ENCODE measurements at places on chromosomes 11 and 22. TPM values are rescaled to one million over a fixed set of nuclear protein-coding genes. Genes with fewer than 3 reads are reported as not detected.
A peak's percentile ranks its signal among the peaks of the same experiment; 100 is the strongest.

The PPP2R5B gene
- total RNA-seq = 11.9 TPM

DNA sequence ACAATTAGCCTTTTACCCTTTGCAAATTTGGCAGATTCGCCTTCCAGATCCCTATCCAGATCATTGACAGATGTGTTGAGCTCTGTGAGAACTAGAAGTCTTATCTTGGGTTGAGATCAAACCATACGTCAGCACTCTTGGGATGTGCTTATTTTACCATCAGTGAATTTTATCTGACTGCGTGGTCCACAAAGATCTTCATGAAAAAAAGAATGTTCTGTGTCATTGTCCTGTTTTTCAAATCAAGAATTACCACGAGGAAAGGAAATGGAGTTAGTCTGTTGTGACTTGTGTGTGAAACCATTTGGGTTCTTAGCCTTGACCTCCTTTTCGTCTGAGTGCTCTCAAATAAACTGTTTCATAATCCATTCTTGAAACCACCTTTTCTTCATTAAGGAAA is 86.2 kb upstream of the SORL1-AS1 start:
- H3K4me1 ChIP-seq = no peaks in the 10 kb centered on the region
- peaks cover 21% of the 10 kb centered on the region for H3K36me3 ChIP-seq
- H3K27ac ChIP-seq = no peak overlapping the region
- H3K4me3 ChIP-seq = no peak overlapping the region
- no peaks in the 10 kb centered on the region for H3K27me3 ChIP-seq

The MYRF gene
- total RNA-seq = 0.19 TPM

- no peaks in the 10 kb centered on the region for H3K27me3 ChIP-seq
- no peak for DNase-seq
- peaks cover 13% of the 10 kb centered on the region for H3K36me3 ChIP-seq
- peak within 1 kb of the TSS; percentile 96 for H3K27ac ChIP-seq
- H3K4me3 ChIP-seq = peak within 1 kb of the TSS; percentile 96
- H3K4me1 ChIP-seq = peaks cover 23% of the 10 kb centered on the region
Measured at GRCh38 chr22:20115691-20116375, at the start of gene RANBP1. RANBP1 (plus strand) TSS chr22:20116104; CDS start chr22:20116185, 81 bp downstream.

DNA sequence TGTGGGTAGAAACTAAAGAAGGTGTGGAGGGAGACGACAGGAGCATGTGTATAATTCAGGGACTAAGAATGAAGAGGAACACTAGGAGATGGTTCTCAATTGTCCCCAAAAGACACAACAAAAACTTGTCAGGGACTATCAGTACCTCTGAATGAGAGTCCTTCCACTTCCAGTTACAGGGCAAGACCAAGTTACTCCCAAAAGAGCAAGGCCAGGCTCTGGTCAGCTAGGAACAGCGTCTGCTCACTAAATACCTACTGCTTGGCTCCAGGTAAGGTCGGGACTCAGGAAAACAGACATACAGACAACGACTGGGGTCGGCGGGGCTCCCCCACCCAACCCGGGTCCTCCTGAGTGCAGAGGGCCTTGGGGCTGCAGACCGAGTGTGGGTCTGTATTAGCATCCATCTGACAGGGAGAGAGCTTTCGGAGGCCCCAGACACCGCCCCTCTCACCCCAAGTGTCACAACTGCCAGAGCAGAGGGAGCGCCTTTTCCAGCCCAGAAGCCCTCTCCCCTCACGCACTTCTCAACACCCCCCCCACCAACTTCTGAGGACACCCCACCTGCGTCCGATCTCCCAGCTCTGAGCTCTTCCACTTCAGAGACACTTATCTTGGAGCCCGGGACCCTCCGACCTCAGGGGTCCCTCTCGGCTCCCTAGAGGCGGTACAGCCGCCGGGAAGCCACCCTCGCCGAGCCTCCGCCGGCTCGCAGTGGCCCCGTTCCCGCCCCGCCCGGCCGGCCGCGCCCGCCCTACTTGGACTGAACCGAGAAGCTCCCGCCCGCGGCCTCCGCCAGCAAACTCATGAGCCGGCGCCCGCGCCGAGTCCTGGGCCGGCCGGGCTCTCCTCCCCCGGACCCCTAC is 522 bp downstream of the RHOG start:
- H3K36me3 ChIP-seq = peaks cover 7% of the 10 kb centered on the region
- H3K4me1 ChIP-seq = peaks cover 43% of the 10 kb centered on the region
- H3K27ac ChIP-seq = peak overlapping the region; percentile 95
- peak overlapping the region; percentile 51 for H3K4me3 ChIP-seq

- no peaks in the 10 kb centered on the region for H3K36me3 ChIP-seq
- no peak for DNase-seq
- H3K27ac ChIP-seq = no peak within 1 kb of the TSS
- no peak within 1 kb of the TSS for H3K4me3 ChIP-seq
Measured at GRCh38 chr22:36201630-36202319, at the start of gene APOL4. APOL4 (minus strand) TSS chr22:36201809; CDS start chr22:36201734, 75 bp downstream.

The MUC15 gene
- total RNA-seq = not detected

The RAB39A gene
- total RNA-seq = not detected

- no peaks in the 10 kb centered on the region for H3K27me3 ChIP-seq
- no peak overlapping the region for H3K4me3 ChIP-seq
- DNase-seq = no peak
- no peak overlapping the region for H3K27ac ChIP-seq
- H3K36me3 ChIP-seq = no peaks in the 10 kb centered on the region
Measured at GRCh38 chr11:112320668-112321067, 60.0 kb upstream of the PLET1 start.

The CREB3L1 gene
- not detected for total RNA-seq

The MEI1 gene
- total RNA-seq = 64.7 TPM

- H3K27me3 ChIP-seq = no peaks in the 10 kb centered on the region
- H3K36me3 ChIP-seq = no peaks in the 10 kb centered on the region
- no peak overlapping the region for H3K27ac ChIP-seq
- no peak for DNase-seq
- no peak overlapping the region for H3K4me3 ChIP-seq
Measured at GRCh38 chr11:28243061-28243460, 134.9 kb downstream of the METTL15 start.

The ANKRD42 gene
- total RNA-seq = 2.2 TPM

DNA sequence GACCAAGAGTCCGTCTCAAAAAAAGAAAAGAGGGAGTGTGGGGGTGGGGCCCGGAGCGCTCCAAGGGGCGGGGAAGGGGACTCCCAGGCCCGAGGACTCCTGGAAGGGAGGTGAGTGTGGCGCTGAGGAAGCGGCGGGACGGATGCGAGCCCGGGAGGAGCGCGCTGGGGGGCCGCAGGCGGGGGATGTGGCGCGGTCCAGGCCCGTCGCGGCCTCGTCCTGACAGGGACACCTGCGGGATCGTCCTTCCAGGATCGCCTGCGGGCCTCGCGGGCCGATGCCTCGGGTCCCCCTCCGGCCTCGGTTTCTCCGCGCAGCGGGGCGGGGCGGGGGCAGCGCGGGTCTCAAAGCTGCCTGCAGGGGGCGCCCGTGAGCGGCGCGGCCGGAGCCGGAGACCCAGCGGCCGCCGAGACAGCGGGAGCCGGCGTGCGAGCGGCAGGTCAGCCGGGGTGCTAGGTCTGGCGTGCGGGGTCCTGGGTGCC is 3.8 kb upstream of the ADORA2A start:
- H3K36me3 ChIP-seq = no peaks in the 10 kb centered on the region
- peaks cover 19% of the 10 kb centered on the region for H3K4me1 ChIP-seq
- no peak overlapping the region for H3K4me3 ChIP-seq
- H3K27me3 ChIP-seq = no peaks in the 10 kb centered on the region
- DNase-seq = peak; percentile 35

- no peak for DNase-seq
- H3K4me3 ChIP-seq = no peak overlapping the region
- H3K4me1 ChIP-seq = no peaks in the 10 kb centered on the region
- H3K27ac ChIP-seq = no peak overlapping the region
- H3K27me3 ChIP-seq = no peaks in the 10 kb centered on the region
Measured at GRCh38 chr22:25413620-25414019, 150.9 kb upstream of the GRK3 start.

The SCN2B gene
- total RNA-seq = not detected

DNA sequence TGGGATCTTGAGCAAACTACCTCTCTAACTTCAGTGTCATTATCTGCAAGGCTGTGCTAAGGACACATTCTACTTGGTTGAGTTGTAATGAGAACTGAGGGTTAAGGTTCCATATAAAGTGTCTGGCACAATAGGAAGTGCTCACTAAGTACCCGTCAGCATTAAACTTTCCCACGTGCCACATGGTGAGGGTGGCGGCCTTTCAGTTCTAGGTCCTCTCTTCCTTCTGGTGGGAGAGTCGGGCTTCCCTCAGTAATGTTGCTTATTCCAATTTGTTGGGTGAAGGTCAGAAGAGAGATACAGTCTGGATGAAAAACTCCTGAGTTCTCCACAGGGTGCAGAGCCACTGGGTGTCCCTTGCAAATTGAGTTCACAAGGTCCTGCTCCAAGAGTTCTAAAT is 4.6 kb upstream of the CD6 start:
- no peak overlapping the region for H3K27ac ChIP-seq
- DNase-seq = no peak

The CARD10 gene
- 0.13 TPM for total RNA-seq

The P4HA3 gene
- total RNA-seq = not detected

The NTM gene
- total RNA-seq = not detected

The LDHAL6A gene
- not detected for total RNA-seq

The GLYAT gene
- not detected for total RNA-seq

- no peaks in the 10 kb centered on the region for H3K4me1 ChIP-seq
- H3K27me3 ChIP-seq = no peaks in the 10 kb centered on the region
- DNase-seq = no peak
- H3K4me3 ChIP-seq = no peak overlapping the region
- no peaks in the 10 kb centered on the region for H3K36me3 ChIP-seq
- no peak overlapping the region for H3K27ac ChIP-seq
Measured at GRCh38 chr22:40128989-40129388, 48.7 kb upstream of the TNRC6B start.

GRCh38 chr22:26546282-26546681 is 34.0 kb upstream of the TFIP11 start:
- H3K27ac ChIP-seq = no peak overlapping the region
- no peaks in the 10 kb centered on the region for H3K36me3 ChIP-seq
- no peak overlapping the region for H3K4me3 ChIP-seq

DNA sequence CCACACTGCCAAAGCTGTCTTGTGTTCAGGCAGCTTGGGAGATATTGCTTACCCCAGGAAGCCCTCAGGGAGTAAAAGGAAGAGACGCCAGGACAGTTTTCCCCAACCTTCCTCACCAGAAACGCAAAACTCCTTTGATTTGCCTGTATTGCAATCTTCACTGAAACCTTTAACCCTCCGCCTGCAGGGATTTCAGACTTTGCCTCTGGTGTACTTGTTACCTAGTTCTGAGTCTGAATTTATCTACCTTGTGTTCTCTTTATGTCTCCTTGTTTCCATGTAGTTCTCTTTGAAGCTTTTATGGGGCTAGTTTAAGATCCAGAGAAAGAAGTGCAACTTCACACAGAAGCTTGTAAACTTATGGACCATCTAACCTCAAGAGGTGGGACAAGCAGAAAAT is 154.2 kb downstream of the DSCAML1 start:
- DNase-seq = no peak
- no peaks in the 10 kb centered on the region for H3K27me3 ChIP-seq
- no peaks in the 10 kb centered on the region for H3K4me1 ChIP-seq
- no peak overlapping the region for H3K27ac ChIP-seq
- no peak overlapping the region for H3K4me3 ChIP-seq
- H3K36me3 ChIP-seq = no peaks in the 10 kb centered on the region

The POU2AF2 gene
- total RNA-seq = not detected

DNA sequence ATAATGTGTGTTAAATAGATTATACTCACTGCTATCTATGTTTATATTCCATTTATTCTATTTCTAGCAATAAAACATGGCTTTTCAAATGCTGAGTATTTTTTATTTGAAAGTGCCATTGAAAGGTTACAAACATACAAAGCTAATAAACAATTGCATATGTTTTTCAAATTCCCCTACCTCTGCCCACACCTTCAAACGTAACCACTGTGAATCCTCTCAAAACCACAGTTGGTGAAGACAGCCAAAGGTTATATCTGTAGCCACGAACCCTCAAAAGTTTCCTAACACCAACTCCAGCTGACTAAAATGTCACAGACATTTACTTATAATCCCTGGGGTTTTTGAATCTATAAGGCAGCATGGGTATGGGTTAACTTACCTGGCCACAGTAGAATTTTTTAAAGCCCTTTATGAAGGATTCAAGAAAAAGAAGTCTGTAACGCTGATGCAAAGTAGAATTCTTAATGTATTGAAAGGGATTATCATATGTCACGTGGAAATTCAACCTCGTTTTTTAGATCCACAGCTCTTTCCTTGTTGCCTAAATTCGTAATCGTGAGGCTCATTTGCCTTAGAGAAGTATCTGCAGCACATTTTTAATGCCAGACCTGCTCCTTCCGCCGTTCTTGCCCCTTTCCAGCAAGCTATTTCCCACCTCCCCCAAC is 122.5 kb upstream of the ZC3H12C start:
- H3K27me3 ChIP-seq = no peaks in the 10 kb centered on the region
- H3K36me3 ChIP-seq = no peaks in the 10 kb centered on the region
- no peak for DNase-seq
- no peak overlapping the region for H3K27ac ChIP-seq
- no peaks in the 10 kb centered on the region for H3K4me1 ChIP-seq
- no peak overlapping the region for H3K4me3 ChIP-seq

DNA sequence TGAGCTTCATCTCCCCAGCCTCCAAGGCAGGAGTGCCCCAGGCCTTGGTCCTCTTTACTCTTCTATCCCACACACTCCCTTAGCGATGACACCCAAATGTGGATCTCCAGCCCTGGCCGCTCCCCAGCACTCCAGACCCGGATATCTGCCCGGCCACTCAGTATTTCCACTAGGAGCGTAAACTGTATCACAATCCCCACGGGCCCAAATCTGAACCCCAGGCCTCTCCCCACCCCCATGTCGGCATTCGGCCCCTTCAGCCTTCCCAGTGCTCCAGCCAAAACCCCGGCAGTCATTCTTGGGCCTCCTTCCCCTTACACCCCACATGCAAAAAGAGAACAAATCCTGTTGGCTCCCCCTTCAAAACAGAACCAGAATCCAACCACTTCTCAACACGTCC is 20.8 kb downstream of the WNT11 start:
- no peak overlapping the region for H3K27ac ChIP-seq
- H3K27me3 ChIP-seq = no peaks in the 10 kb centered on the region

The LRRC32 gene
- 0.08 TPM for total RNA-seq

- no peaks in the 10 kb centered on the region for H3K4me1 ChIP-seq
- H3K36me3 ChIP-seq = no peaks in the 10 kb centered on the region
- no peak for DNase-seq
- no peak overlapping the region for H3K27ac ChIP-seq
- H3K27me3 ChIP-seq = no peaks in the 10 kb centered on the region
Measured at GRCh38 chr11:112839051-112839450, 122.2 kb upstream of the NCAM1 start.

DNA sequence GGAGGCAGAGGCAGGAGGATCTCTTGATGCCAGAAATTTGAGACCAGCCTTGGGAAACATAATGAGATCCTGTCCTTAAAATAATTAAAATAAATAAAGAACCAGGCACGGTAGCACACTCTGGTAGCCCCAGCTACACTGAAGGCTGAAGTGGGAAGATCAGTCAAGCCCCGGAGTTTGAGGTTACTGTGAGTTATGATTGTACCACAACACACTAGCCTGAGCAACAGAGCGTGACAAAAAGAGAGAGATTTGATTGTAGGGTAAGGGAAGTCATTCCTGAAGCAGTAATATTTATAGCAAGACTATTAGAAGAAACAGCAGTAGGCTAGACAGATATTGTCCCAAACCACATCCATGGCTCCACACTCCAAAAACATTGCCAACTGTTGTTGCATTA is 1408.4 kb upstream of the TENM4 start:
- DNase-seq = no peak
- no peaks in the 10 kb centered on the region for H3K27me3 ChIP-seq
- no peaks in the 10 kb centered on the region for H3K36me3 ChIP-seq
- H3K4me3 ChIP-seq = no peak overlapping the region
- H3K4me1 ChIP-seq = no peaks in the 10 kb centered on the region

GRCh38 chr11:69603111-69603836 is 37.7 kb upstream of the CCND1 start:
- no peak overlapping the region for H3K27ac ChIP-seq
- H3K27me3 ChIP-seq = no peaks in the 10 kb centered on the region
- no peaks in the 10 kb centered on the region for H3K36me3 ChIP-seq
- no peak overlapping the region for H3K4me3 ChIP-seq
- no peak for DNase-seq

The CLDN25 gene
- total RNA-seq = not detected

The DKK3 gene
- 0.32 TPM for total RNA-seq
